RPMI7951 (cell line): ENCODE measurements at places on chromosomes 5 and 9. TPM values are rescaled to one million over a fixed set of nuclear protein-coding genes. Genes with fewer than 3 reads are reported as not detected.

Gene CNTLN
- 9.6 and 10.6 TPM in 2 replicates for total RNA-seq

Gene BSPRY
- not detected in 2 replicates for total RNA-seq

Gene PPP3R2
- not detected in 2 replicates for total RNA-seq

Gene IFNA13
- not detected in 2 replicates for total RNA-seq

Gene CAPSL
- not detected in 2 replicates for total RNA-seq

Gene ANKRD20A1
- not detected in 2 replicates for total RNA-seq

Gene NKD2
- total RNA-seq, result 24.6 and 27.2 TPM in 2 replicates

Gene PCDH1
- total RNA-seq, result 1.6 and 2.2 TPM in 2 replicates

Gene ACTBL2
- 0.10 and 0.24 TPM in 2 replicates for total RNA-seq

GRCh38 chr9:137076636-137077009 is 694 bp upstream of the UAP1L1 start:
- DNase-seq, result no peak

DNA sequence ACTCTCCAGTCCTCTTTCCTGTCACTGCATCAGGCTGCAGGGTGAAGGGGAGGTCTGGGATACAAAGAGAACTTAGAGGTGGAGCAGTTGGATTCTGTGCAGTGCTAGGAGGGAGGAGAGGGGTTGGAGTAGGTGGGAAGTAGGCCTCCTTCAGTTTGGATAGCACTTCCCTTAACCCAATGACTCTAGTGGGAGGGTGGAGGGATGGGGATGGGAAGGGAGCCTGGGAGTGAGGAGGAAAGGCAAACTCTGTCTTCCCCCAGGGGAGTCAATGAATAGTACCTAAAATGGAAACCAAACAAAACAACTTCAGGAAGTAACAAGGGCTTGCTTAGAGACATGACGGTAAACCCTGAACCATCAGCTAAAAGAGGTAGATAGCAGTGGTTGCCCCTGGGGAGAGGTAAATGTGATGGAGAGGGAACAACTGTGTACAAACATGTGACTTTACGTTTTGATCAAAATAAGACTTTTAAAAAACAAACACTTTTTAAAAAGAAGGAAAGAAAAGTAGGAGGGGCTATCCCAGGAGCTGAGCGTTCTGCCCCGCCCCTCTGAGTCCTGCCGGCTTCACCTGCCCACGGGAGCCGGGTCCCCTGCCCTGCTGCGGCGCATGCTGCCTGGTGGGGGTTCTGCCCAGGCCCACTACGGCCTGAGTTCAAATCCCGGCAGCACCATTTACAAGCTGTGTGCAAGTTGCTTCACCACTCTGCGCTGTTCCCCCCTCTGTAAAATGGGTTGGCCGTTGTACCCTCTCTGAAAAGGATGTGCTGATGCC is 30.9 kb downstream of the GSN start:
- no peak for DNase-seq

- DNase-seq, result peak; percentile 63
These were observed 117.2 kb downstream of the INVS start for GRCh38 chr9:100216178-100216787.

DNA sequence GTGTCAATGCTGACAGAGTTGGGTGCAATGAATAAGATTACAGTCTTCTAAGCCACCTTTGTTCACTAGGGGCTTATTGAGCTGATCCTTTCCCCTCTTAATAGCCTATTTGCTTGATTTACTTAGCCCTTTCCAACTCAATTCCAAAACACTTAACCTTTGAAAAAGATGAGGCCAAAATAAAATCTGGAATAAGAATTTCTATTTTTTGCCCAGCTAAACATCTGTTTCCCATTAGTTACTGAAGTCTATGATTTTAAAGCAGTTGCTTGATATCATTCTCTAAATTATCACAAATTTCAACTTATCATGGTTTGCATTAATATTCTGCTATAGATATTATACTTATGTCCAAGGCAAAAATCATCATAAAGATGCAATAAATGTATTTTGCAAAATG is 1272.0 kb upstream of the ACO1 start:
- DNase-seq, result no peak

- peak; percentile 50 for DNase-seq
These were observed 112.3 kb downstream of the VCAN start for GRCh38 chr5:83583859-83584258.

- DNase-seq, result no peak
These were observed 192.4 kb downstream of the SEMA6A start for GRCh38 chr5:116382032-116382873.

GRCh38 chr9:134735441-134736175 is 94.0 kb downstream of the COL5A1 start:
- DNase-seq, result peak; percentile 94

GRCh38 chr9:34443533-34443932 is 14.8 kb downstream of the FAM219A start:
- DNase-seq, result no peak

GRCh38 chr9:34127035-34127948 is 794 bp upstream of the DCAF12 start:
- DNase-seq, result no peak

DNA sequence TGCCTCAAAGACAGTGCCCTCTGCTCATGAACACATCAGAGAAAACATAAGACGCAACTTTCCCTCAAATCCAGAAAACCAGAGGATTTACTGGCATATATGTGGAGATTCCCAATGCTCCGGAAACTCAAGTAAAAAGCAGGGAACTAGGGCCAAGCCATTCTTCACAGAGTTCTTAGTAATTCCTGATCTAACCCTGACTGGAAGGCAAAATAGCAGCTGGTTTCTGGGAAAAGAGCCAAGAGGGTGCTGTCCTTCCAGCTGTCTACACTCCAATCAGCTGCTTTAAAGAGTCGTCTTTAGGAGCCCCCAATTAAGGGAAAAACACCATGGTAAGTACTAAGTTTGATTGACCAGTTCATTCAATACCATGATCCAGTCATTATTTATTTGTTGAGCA is 49.6 kb downstream of the GNA14 start:
- DNase-seq, result peak; percentile 24

- DNase-seq, result no peak
These were observed 41.3 kb downstream of the NPR3 start for GRCh38 chr5:32752411-32752810.

DNA sequence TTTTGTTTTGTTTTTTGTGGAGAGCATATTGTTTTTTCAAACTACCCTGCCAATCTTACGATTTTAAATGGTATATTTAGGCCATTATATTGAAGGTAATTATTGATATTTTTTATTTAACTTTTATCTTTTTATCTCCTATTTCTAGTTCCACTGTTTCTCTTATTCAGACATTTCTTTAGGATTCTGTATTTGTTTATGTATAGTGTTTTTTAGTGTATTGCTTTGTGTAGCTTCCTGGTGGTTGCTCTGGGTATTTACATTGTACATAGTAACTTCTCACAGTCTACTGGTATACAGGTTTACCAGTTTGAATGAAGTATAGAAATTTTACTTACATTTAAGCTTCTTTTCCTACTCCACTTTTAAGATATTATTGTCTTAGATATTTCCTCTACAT is 63.2 kb downstream of the ERCC6L2 start:
- DNase-seq, result peak; percentile 9

DNA sequence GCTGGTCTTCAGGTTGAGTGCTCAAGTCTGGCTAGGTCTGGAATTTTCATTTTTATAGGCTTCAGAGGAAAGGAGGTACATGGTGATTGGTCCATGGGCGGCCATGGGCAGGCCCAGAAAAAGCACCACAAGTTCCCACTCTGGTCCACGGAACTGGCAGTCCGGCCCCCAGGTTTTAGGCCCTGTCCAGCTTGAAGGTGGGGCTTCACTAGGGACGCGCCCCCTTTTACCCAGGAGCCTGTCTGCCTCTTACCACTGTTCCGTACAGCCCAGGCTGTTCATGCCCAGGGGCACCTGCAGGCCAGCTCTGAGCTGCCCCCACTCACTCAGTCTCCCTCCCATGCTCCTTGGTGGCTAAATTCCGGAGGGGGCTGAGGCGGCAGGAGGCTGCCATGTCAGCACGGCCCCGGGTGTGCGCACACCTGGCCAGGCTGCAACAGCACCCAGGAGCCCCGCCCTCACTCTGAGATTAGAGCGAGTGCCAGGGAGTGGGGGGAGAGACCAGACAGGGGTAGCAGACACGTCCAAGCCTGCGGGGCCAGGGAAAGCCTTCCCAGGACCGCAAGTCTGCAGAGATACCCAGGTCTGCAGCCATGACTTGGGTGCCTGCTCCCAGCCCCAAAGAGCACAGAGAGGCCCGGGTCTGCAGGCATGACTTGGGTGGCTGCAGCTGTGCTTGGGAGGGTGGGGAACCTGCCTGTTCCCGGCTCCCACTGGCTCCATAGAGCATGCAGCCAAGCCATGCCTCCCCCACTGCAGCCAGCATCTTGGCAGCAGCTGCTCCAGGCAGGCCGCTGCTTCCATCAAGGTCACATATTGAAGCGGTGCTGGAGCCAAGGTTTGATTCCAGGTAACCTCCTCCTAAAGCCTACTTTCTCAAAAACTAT is 390.2 kb upstream of the SGCD start:
- DNase-seq, result no peak

- no peak for DNase-seq
These were observed 211.5 kb upstream of the TAS2R1 start for GRCh38 chr5:9841516-9842170.

GRCh38 chr9:24245988-24246387 is 299.7 kb downstream of the IZUMO3 start:
- DNase-seq, result peak; percentile 7

GRCh38 chr5:124001036-124001615 is 489.1 kb downstream of the CSNK1G3 start:
- no peak for DNase-seq

- no peak for DNase-seq
These were observed 376.5 kb upstream of the IRX1 start for GRCh38 chr5:3218916-3219650.

GRCh38 chr9:136546697-136547501 is 1.1 kb upstream of the NOTCH1 start:
- no peak for DNase-seq

- no peak for DNase-seq
These were observed 5.4 kb upstream of the LCN15 start for GRCh38 chr9:136769710-136770191.

GRCh38 chr5:178434851-178435250 is 155.3 kb downstream of the COL23A1 start:
- DNase-seq, result no peak

DNA sequence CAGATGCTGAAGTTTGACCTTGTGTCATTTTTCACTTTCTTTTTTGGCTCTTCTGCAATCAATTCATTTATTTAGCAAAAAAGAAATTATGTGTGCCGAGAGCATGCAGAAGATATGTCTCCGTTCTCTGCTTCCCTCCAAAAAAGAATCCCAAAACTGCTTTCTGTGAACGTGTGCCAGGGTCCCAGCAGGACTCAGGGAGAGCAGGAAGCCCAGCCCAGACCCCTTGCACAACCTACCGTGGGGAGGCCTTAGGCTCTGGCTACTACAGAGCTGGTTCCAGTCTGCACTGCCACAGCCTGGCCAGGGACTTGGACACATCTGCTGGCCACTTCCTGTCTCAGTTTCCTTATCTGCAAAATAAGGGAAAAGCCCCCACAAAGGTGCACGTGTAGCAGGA is 2.4 kb downstream of the FGFR4 start:
- DNase-seq, result no peak

- DNase-seq, result peak; percentile 89
These were observed 262.1 kb upstream of the KLF4 start for GRCh38 chr9:107751567-107752210.

GRCh38 chr9:86342269-86342668 is 11.9 kb downstream of the TUT7 start:
- DNase-seq, result no peak

GRCh38 chr5:168683247-168683926 is 104.2 kb upstream of the PANK3 start:
- no peak for DNase-seq

GRCh38 chr5:146084376-146084775 is 21.0 kb downstream of the PLAC8L1 start:
- peak; percentile 9 for DNase-seq

DNA sequence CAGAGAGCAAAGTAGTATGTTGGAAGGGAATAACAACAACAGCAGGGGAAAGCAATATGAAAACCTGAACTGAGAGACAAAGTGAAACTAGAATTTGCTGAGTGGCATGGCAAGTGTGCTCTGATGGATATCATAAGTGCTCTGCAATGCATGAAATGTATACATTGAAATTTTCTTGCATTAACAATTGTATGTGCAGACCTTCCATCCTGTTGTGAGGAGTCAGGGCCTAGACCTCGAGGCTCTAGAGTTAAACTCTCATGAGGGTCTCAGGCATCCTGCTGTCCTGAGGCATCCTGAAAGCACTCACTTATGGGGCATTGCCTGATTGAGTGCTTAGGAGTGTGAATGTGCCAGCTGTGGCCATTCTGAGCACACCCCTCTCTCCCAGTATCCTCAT is 1.1 kb downstream of the ECM2 start:
- no peak for DNase-seq

DNA sequence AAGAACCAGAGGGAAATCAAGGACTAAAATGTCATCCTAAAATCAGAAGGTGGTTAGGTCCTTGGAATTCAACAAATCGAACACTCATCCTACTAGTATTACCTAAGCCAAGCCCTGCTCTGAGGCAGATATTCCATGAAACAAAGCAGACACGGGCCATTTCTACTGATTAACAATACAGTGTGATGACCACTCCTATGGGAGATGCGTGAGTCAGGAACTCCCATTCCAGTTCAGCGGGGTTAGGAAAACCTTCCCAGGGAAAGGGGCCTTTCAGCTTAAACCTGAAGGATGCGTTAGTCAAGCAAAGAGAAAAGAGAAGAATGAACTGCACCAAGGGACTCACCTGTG is 117.8 kb upstream of the LHFPL2 start:
- no peak for DNase-seq

- no peak for DNase-seq
These were observed 77.8 kb downstream of the TENT4A start for GRCh38 chr5:6791031-6791430.

GRCh38 chr5:96404191-96404867 is 28.7 kb downstream of the PCSK1 start:
- no peak for DNase-seq

DNA sequence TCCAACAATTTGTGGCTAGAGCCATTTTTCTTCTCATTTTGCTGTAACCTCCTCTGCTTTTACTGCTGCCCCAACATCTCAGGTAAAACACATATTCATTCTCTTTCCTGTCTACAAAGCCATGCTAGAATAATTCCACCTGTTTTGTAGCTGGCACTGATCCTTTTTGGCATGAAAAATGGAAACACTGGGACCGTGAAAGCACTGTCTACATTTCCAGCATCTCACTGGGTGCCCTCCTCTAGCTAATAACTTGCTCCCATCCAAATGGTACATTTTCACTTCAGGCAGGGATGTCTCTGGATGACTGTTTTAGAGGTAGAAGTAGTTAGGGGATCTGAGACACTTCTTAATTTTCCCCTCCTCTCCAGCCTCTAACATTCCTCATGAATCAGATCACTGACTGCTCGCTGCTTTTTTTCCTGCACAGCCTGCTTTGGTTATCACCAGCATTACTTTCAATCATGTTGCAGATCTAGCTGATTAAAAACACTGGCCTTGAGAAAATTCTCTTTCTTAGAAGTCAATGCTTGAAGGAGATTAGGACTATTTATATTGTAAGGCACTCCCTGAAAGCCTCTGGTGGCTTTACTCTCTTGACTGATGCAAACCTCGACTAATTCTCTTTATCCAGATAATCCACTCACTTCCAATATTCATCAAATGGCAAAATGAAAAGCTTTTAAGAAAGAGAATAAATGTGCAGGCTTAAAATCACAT is 1312.6 kb upstream of the DMAC1 start:
- DNase-seq, result no peak

GRCh38 chr9:131873335-131873734 is 133.5 kb upstream of the RAPGEF1 start:
- no peak for DNase-seq
